ENCODE measurements at places on chromosomes 4 and X.

GRCh38 chrX:23694606-23695005 is 27.3 kb downstream of the PRDX4 start:
- DNase-seq = peak; percentile 55

- DNase-seq = no peak
These were observed 5.7 kb upstream of the PPEF1 start for GRCh38 chrX:18701621-18702361.

DNA sequence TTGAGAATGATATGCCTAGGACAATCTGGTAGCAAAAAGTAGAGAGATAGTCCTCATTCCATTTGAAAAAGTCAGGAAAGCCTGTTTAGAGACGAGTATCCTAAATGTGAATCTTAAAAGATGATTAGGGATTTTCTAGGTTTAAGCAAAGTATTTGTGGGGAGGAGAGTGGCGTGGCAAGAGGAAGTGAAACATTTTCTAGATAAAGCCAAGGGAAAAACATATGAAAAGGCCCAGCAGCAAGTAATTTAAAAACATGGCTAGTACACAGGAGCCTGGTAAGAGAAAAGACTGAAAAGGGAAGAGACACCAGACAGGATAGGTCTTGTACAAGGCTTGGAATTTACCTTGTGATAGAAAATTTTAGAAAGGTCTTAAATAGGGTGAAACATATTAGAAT is 45.9 kb downstream of the CORIN start:
- no peak for DNase-seq

- no peak for DNase-seq
These were observed 304 bp upstream of the SPIN2A start for GRCh38 chrX:57137501-57137900.

DNA sequence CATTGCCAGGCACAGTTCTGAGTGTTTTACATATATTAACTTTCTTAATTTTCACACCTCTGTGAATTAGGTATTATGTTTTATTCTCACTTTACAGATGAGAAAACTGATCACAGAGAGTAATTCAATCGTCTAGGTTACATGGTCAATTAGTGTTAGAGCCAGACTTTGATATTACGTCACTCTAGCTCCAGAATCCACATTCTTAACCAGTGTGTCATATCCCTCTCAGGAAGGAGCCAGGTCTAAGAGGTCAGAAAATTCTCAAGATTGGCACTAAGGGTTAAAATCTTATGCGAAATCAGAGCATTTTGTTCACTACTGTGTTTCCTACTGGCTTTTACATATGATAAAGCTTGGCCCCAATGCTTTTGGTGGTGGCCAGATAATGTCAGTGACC is 7.4 kb downstream of the DMP1 start:
- DNase-seq = no peak

Data from KBM-7 (cell line).